ENCODE measurements at places on chromosomes 5 and 9. TPM values are rescaled to one million over a fixed set of nuclear protein-coding genes. Genes with fewer than 3 reads are reported as not detected.
A peak's percentile ranks its signal among the peaks of the same experiment; 100 is the strongest.

DNA sequence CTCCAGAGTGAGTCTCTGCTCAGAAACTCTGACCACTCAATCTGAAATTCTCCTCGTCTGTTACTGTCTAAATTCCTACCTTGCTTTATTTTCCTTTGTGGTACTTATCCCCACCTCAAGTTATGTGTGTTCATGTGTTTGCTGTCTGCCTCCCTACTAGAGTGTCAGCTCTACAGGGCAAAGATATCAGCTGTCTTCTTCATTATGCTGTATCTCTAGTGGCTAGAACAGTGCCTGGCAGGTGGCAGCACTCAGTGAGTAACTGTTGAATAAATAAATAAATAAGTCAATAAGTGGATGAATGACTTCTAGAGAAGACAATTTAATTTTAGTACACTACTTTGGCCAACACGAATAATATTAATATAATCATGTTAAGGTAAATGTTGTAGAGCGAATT is 92.3 kb downstream of the BOD1 start:
- DNase-seq: no peak

DNA sequence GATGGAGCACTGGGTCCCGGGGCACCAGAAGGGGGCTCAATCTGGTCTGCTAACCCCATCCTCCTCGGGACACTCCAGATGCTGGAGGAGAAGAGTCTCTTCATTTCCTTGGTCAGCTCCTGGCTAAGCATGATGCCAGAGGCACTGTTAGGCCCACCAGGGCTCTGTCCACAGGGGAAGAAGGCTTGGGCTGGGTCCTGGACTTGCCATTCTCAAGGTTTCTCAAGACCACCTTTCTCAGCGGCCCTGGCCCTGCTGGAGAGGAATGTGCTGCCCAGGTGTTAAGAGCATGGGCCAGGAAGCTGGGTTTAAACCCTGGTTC is 7.9 kb downstream of the SH2D3C start:
- no peak for DNase-seq

DNA sequence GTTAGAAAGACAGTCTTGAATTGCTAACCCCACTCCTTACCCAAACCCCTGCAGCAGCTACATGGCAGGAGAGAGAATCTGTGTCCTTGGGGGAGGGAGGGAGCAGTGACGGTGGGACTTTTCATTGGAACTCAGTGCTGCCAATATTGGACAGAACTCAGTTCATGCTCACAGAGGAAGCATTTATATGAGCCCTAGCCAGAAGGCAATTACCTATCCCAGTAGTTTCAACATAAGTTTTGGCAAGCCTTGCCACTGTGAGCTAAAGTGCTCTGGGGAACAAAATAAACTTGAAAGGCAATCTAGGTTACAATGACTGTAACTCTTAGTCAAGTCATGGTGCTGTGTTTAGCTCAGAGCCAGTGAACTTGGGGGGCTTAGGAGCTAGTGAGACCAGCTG is 1013.4 kb upstream of the COX7C start:
- DNase-seq: no peak

- no peak for DNase-seq
Observed at GRCh38 chr9:2341126-2341525, 280.5 kb upstream of the VLDLR start.

DNA sequence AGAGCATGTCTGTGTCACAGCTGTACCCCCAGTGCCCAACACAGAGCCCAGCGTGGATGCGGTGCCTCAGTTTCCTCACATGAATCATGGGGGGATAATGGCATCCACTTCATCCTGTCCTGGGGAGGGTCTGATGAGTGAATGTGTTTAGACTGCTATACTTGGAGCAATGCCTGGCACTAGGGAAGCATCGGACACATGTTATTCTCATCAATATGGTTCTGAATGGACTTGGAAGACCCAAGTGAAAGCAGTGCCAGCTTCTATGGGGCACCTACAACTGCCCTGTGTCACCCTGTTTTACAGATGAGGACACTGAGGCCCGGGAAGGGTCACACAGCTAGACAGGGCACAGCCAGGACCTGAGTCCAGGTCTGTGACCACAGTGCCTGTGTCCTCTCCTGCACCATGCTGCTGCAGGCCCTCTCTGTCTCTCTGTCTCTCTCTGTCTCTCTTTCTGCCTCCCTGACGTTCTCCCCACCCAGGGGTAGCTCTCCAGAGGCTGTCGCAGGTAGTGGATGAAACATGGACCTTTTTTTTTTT is 42.3 kb upstream of the NEK6 start:
- DNase-seq: peak; percentile 27

- no peak for DNase-seq
Observed at GRCh38 chr9:76180541-76180940, 213.7 kb downstream of the RFK start.

DNA sequence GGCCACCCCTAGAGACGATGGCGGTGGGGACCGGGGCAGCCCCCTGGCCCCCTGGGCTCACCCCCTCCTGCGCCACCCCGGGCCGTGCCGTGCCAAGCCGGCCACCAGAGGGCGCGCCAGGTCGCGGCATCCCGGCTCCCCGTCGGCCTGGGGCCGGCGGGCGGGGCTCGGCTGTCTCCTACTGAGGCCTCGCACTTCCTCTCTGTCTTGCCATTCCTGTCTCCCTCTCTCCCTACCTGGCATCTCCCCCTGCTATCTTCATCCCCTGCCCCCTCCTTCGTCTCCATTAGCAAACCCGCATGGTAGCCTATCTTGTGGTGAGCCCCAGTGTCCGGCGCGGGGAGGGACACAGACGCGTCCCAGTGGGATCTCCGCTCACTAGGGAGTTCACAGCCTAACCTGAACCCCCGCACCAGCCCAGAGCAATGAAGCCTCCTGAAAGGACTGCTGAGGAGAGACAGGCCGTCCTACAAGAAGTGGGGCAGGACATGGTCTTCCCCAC is 29.8 kb upstream of the FABP6 start:
- peak; percentile 74 for DNase-seq

- DNase-seq: no peak
Observed at GRCh38 chr5:86864051-86864450, 246.3 kb downstream of the COX7C start.

GRCh38 chr5:34526682-34527305 is 129.3 kb upstream of the RAI14 start:
- DNase-seq: no peak

DNA sequence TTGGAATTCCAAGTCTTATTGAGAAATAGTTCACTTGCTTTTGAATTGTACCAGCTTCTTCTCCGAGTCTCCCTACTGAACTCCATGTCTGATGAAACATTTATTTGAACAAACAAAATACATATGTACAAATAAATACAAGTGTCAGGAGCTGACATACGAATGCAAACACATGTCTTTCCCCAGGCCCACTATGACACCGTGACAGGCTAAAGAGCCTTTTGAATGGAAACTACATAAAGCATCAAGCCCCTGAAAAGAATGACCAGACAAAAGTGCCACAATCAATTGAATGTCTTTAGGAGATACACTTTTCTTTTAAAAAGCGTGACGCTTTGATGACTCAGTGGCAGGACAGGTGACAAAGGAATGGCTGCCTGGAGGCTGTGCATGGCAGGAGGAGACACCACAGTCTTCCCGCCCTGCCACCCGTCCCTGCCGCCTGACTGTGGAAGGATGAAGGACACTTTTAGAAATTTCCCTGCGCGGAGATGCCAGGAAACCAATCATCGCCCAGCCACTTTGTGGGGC is 112.4 kb upstream of the BNC2 start:
- DNase-seq: no peak

- DNase-seq: no peak
Observed at GRCh38 chr9:21677834-21678233, 124.6 kb upstream of the MTAP start.

GRCh38 chr9:34557426-34558321 is 31.9 kb downstream of the CNTFR start:
- no peak for DNase-seq

DNA sequence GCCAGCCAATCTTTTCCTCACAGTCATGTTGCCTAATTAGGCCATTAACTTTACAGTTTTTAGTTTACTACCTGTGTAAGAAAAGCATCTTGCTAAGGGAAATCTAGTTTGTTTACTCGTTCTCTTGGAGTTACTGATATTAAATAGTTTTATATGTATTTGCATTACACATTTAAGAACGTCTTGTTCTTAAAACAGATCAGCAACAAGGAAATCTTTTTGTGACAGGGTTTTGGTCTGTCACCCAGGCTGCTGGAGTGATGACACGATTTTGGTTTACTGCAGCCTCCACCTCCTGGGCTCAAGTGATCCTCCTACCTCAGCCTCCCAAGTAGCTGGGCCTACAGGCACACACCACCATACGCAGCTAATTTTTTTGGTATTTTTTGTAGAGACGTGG is 29.2 kb upstream of the MSH3 start:
- no peak for DNase-seq

DNA sequence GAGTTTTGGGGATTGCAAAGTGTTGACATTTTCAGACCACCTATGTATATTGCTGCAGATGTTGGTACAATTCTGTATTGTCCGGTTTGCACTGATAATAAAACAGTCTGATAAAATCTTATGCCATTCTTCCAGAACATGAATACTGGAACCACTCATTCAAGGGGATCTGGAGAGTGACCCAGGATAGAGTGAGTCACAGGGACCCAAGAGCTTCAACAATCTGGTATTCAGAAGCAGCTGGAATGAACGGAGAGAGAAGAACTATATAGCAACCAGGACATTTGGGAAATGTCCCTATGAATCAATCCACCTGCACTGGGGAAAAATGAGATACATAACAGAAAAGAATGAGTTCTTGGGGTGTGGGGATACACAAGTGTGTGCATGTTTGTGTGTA is 73.3 kb downstream of the SH3TC2 start:
- no peak for DNase-seq

DNA sequence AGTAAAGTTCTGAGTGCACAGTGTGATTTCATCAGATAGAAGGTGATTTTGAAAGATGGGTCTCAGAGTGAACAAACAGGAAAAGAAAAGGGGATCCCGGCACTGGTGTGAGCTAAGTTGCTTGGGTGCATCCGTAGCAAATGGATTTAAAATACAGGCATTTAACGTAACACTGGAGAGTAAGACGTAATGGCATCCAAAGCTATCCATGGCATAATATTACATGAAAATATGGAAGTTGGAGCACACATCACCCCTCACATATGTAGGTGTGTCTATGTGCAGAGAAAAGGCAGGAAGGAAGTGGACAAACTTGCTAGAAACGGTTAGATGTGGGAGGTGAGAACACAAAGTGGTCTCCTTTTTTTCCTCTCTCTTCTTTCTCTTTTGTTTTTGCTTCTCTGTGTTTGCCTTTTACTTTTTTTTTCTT is 38.2 kb upstream of the SEMA4D start:
- DNase-seq: no peak

DNA sequence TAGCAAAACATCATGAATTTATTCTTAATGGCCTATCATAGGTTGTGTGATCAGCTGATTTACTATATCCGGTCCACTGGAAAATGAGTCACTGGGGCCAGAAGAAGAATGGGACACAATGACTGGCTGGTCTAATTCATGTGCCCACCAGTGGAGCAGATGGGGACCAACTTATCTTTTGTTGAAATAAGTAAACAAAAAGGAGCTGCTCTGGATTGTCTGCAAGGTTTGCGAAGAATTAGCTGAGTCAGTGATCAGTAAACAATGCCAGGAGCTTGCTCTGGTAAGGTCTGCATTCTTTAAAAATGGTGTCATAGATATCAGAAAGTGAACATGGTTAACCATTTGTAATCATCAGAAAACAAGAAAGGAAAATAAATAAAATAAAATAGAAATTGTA is 128.0 kb downstream of the RASEF start:
- no peak for DNase-seq

DNA sequence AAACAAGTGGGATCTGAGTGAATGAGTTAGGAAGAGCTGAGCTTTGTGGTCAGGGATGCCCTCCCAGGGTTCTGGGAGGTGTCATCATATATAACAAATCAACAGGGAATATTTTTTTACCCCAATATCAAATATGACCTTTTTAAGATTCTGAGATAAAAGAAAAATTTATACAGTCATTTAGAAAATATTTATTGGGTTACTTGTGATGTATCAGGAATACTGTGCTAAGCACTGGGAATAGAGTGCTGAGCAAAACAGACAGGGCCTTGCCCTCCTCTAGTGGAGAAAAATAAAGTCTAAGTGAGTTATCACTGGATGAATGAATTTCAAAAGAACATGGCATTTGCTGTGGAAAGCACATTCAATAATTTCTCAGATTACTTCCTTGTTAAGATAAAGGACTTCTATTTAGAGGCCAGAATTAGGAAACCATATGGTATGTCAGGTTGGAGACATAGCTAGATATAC is 102.9 kb downstream of the BOD1 start:
- no peak for DNase-seq

DNA sequence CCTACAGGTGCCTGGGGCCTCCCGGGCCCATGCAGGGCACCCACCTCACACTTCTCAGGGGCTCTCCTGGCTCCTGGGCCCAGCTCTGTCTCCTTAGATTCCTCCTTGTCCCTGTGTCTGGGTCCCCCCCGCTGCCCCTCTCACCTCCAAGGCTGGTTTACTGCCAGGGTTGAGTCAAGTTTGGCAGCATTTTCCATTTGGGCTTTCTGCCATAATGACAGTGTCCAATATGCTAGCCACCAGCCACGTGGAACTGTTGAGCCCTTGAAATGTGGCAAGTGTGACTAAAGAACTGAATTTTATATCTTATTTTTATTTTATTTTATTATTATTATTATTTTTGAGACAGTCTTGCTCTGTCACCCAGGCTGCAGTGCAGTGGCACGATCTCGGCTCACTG is 1.9 kb downstream of the TTC16 start:
- no peak for DNase-seq

DNA sequence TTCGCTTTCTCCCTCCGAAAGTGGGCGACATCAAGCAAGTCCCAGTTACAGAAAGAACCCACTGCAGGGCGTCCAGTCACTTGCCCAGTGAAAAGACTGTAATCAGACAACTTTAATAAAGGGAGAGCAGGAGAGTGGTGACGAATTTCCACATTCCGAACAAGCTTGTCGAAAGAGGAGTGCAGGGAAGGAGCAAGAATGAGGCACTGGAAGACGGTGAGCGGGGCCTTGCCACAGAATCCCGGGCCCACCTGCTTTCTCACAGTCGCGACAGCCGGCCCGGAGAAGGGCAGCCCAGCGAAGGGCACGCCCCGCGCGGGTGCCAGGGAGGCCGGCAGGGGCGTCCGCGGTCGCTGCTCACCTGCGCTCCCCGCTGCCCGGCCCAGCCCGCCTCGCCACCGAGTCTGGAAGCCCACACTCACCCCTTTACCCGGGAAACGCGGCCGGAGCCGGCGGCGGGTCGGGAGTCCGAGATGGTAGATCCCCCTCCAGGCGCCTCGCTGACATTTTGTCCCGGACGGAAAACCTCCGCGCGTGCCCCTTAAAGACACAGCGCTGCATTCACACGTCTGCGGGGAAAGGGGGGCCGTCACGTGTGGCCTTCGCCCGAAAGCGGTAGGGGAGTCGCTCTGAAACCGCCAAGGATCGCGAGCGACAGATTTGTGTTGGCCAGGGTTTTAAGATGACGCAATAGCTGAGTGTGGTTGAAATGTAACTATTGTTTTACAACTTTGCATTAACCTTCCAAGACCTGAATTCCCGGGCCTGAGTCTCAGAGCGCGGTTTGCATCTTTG is at the start of gene ZBED3:
Gene ZBED3 (minus strand): TSS at position 597 of the 795 bp plus-strand sequence. CDS start 9,407 bp downstream, outside the sequence.
- peak; percentile 67 for DNase-seq

- no peak for DNase-seq
Observed at GRCh38 chr5:87770016-87770570, 357.4 kb upstream of the CCNH start.

DRD1 gene
- not detected for total RNA-seq

SLC34A3 gene
- not detected for total RNA-seq

FOXD4L5 gene
- total RNA-seq: 0.79 TPM

FBP2 gene
- total RNA-seq: not detected

WNT8A gene
- total RNA-seq: not detected

LECT2 gene
- total RNA-seq: not detected

KCNT1 gene
- total RNA-seq: not detected

ZNF346 gene
- 38.4 TPM for total RNA-seq

ROR2 gene
- 0.49 TPM for total RNA-seq

MOB3B gene
- 7.3 TPM for total RNA-seq

WNK2 gene
- total RNA-seq: not detected

ANKRA2 gene
- total RNA-seq: 56.1 TPM
